ENCODE measurements at places on chromosomes 6 and 20.

- no peak for DNase-seq
These were observed 114.2 kb upstream of the SSTR4 start for GRCh38 chr20:22920898-22921297.

- no peak for DNase-seq
These were observed 54.0 kb downstream of the C6orf52 start for GRCh38 chr6:10640412-10640811.

DNA sequence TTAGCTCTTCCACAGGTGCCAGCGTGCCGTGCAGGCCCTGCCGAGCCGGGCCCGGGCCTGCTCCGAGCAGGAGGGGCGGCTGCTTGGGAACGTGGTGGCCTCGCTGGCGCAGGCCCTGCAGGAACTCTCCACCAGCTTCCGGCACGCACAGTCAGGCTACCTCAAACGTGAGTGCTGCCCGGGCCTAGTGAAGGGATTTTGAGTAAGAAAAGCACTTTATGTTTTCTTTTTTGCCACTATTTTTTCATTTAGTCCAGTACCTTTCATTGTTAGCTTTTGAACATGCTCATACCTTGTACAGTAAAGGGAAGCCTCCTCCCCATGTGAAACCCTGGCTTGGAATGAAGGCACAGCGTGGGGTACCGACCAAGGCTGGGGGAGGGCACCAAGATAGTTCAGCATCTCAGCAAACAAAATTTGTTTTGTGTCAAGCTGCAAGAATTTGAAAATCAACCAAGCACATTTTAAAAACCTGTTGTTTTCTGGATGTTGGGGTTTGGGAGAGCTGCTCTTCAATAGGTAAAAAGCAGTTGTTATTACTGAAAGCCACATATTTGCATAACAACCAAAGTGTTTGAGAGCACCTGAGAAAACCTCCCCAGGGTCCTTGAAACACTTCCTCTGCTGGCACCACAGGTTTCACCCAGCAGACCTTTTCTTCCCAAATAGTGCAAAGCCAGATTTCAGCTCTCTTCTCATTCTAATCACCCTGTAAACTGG lies 18.4 kb downstream of the STX16 start:
- DNase-seq = no peak

GRCh38 chr6:48881551-48881950 lies 581.5 kb downstream of the MMUT start:
- DNase-seq = no peak

- DNase-seq = peak; percentile 29
These were observed 11.4 kb upstream of the RAMACL start for GRCh38 chr6:166597711-166598440.
